Pancreas (tissue), 10 donors: ENCODE measurements at places on chromosomes 6 and 20. TPM values are rescaled to one million over a fixed set of nuclear protein-coding genes. Genes with fewer than 3 reads are reported as not detected.

NOX3 gene
- not detected for total RNA-seq

RIMS4 gene
- 0.09 TPM for total RNA-seq

SLC17A9 gene
- total RNA-seq, result 7.7 TPM

LGSN gene
- 0.19 TPM for total RNA-seq

PPT2 gene
- 8.3 TPM for total RNA-seq

ULBP1 gene
- not detected for total RNA-seq

LKAAEAR1 gene
- total RNA-seq, result 0.22 TPM

CCDC28A gene
- 18.5 TPM for total RNA-seq

MUCL3 gene
- 5.6 TPM for total RNA-seq

- no peaks in the 10 kb centered on the region for H3K4me1 ChIP-seq
- H3K27ac ChIP-seq, result no peak overlapping the region
- no peak overlapping the region for H3K4me3 ChIP-seq
- DNase-seq, result no peak
Observed at GRCh38 chr6:15475872-15476271, 187.0 kb downstream of the DTNBP1 start.

- H3K4me1 ChIP-seq, result no peaks in the 10 kb centered on the region
- no peak overlapping the region for H3K4me3 ChIP-seq
- no peaks in the 10 kb centered on the region for H3K27me3 ChIP-seq
- no peak overlapping the region for H3K27ac ChIP-seq
Observed at GRCh38 chr6:71157345-71157744, 131.3 kb upstream of the OGFRL1 start.

DNA sequence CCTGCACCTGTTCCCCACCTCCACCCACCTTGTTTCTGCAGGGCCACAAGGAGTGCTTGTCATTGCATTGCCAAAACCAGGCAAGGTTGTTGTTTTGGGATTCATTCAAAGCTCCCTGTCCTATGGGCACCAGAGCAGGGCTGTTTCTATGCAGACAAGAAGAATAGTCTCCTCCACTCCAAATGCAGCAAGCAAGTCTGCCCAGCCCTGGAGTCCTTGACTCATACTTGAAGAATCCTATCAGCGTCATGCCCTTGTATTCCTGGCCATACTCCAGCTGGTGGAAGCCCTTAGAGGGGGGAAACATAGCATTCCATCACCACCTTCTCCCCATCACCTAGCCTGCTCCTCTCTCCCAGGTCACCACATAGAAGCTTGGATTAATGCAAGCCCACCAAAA is 145.3 kb upstream of the ECI2 start:
- no peak for DNase-seq
- no peaks in the 10 kb centered on the region for H3K36me3 ChIP-seq
- no peak overlapping the region for H3K27ac ChIP-seq
- H3K4me1 ChIP-seq, result no peaks in the 10 kb centered on the region

- H3K27ac ChIP-seq, result no peak overlapping the region
- H3K27me3 ChIP-seq, result no peaks in the 10 kb centered on the region
- no peaks in the 10 kb centered on the region for H3K36me3 ChIP-seq
- H3K4me3 ChIP-seq, result no peak overlapping the region
- no peaks in the 10 kb centered on the region for H3K4me1 ChIP-seq
Observed at GRCh38 chr20:38633577-38634093, 32.0 kb downstream of the ARHGAP40 start.

DNA sequence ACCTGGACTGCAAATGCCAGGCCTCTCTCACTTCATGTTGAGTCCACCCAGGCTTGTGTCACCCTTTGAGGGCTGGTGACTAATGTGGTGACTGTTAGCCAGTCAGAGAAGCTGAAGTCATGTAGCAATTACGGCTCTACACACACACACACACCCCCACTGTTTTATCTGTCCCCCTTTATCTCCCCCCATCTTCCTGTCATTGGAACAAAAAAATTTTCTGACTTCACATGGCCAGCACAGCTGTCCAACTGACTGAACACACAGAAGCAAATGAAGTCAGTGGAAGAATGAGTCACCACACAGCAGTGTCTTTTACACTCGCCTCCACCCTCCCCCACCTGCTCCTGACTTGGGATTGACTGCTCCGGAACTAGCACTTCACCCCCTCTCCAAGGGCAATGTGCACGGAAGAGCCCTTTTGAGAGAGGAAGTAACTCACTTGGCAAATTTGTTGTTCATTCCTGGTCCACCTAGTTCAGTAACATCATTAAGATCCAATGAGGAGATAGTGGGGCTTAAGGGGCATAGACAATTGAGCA is 198.0 kb downstream of the RNF144B start:
- H3K36me3 ChIP-seq, result no peaks in the 10 kb centered on the region
- H3K27ac ChIP-seq, result no peak overlapping the region
- DNase-seq, result no peak
- no peak overlapping the region for H3K4me3 ChIP-seq

DNA sequence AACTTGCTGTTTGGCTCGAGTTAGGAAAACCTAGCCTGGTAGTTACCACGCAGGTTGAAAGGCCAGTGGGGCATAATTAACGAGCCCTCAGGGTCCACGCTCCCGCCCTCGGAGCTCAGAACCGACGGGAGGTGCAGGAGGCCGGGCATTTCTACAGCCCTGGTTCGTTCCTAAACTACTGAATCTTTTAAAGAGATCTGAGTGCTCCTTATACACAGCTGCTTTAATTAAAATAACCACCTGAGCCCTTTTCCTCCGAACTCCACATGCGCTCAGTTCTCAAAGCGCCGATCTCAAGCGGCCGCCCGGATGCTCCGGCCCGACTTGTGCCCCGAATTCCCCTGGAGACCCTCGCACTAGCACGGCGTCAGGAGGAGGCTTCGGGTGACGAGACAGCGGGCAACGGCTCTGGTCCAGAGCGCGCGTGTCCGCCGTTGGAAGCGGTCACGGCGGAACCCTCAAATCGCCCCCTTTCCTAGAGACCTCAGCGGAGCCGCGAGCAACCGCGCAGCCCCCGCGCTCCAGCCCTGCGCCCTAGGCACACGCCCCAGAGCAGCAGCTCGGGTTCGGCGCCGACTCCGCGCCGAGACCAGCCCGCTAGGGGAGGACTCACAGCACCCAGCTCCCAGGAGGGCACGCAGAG is 397 bp downstream of the WDR27 start:
- H3K36me3 ChIP-seq, result no peaks in the 10 kb centered on the region
- DNase-seq, result no peak
- H3K4me3 ChIP-seq, result peak overlapping the region; percentile 76
- peaks cover 24% of the 10 kb centered on the region for H3K4me1 ChIP-seq
- H3K27ac ChIP-seq, result peak overlapping the region; percentile 97

DNA sequence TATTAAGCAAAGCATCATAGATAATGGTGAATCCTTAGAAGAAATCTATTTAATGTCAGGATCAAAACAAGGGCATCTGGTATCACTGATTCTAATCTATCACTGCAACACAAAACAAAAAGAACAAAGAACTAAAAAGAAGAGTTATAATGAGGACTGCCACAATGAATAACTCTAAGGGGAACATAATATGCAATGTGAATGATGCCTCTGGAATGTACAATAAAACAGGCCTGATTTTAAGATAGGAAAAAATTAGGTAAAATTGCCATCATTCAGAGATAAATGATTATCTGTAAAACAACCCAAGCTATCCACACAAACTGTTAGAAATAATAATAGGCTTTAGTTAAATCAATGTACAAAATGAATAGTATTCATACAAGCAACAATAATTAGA is 936.7 kb upstream of the CITED2 start:
- no peaks in the 10 kb centered on the region for H3K27me3 ChIP-seq
- DNase-seq, result no peak
- no peak overlapping the region for H3K27ac ChIP-seq
- H3K36me3 ChIP-seq, result no peaks in the 10 kb centered on the region

DNA sequence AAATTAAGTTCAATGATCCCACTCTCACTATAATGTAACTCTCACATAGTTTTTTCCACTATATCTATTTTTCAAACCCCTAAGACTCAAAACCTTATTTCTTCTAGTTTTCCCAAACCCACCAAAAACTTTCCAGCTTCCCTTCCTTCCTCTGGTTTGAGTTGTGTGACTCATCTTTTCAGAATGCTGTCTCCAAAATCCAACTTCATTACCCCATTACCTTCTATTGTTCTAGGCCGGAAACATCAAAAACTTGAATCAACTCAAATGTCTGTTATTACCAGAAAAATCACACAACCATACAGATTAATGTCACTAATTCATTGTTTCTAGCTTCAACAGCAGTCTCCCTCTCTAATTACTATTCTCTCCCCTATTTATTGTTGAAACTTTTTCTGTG is 1090.3 kb downstream of the HACE1 start:
- H3K27me3 ChIP-seq, result no peaks in the 10 kb centered on the region
- no peaks in the 10 kb centered on the region for H3K4me1 ChIP-seq
- no peaks in the 10 kb centered on the region for H3K36me3 ChIP-seq
- no peak overlapping the region for H3K4me3 ChIP-seq
- no peak for DNase-seq

- no peaks in the 10 kb centered on the region for H3K27me3 ChIP-seq
- no peak overlapping the region for H3K4me3 ChIP-seq
- no peaks in the 10 kb centered on the region for H3K4me1 ChIP-seq
- no peak overlapping the region for H3K27ac ChIP-seq
Observed at GRCh38 chr20:59573837-59574236, 30.5 kb upstream of the PHACTR3 start.

DNA sequence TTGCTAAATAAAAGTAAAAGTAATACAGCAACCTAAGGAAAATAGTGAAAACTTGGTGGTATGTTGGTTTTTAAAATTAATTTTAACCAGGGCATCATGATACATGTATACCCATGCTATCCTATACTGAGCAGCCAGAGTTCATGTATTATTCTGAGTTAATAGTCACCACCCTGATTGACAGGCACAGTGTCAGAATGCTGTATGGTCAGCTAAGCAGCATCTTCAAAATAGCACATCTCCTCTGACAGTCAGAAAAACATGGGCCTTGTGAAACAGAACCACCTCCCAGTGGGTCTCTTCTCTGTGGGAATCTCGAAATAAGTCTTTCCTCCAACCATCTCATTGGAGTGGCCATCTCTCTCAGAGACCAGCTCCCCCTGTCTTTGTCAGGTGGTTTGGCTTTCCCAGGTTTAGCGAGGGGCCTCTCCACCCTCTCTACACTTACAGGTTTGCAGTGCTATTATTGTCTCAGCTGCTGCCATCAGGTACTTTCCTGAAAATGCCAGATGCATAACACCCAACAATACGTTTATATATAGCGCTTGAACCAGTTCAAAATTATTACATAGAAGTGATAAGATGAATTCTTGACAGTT is 47.1 kb upstream of the RNF8 start:
- H3K27ac ChIP-seq, result no peak overlapping the region
- no peak for DNase-seq
- H3K4me3 ChIP-seq, result no peak overlapping the region
- H3K27me3 ChIP-seq, result no peaks in the 10 kb centered on the region
- no peaks in the 10 kb centered on the region for H3K36me3 ChIP-seq
